ENCODE measurements at places on chromosomes 11 and 22.

DNA sequence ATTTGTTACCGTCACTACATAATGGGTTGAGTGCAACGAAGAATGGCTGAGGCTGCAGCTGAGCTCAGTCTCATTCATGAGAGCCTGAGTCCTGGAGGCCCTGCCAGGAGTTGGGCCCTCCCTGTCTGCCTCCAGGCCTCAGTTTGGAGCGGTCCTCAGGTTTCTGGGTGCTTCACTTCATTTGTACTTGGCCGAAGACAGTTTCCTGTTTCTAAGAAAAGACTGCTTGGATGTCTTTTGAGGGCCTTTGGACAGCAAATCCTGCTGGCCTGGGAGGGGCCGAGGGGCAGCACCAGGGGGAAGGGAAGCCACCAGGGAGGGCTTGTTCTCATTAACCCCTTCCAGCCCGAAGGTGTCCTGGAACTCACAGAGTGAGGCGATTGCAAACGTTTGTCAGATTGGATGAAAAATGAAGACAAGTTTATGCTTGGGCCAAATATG lies 163.1 kb downstream of the ETS1 start:
- DNase-seq: no peak

DNA sequence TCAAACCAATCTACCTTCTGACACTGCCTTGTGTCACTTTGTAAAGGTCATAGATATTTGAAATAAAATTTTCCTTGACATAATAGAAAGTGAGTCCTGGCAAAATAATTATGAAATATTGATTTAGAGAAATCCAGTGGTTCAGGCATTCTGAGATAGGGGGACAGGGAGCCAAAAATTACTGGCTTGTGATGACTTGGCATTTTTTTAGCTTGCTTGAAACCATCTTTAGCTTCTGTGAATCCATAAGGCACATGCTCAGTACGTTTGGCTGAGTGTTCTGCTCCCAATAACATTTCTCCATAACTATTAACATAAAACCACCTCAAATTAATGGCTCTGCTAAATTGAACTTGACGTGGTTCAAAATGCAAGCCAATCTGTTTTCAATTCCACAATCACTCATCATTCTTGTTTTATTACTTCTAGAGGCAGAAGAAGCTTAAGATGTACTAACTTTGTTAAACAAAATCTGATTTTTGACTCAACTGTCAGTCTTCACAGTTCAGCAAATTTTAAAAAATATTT lies 209.0 kb downstream of the LRRC4C start:
- DNase-seq: no peak

DNA sequence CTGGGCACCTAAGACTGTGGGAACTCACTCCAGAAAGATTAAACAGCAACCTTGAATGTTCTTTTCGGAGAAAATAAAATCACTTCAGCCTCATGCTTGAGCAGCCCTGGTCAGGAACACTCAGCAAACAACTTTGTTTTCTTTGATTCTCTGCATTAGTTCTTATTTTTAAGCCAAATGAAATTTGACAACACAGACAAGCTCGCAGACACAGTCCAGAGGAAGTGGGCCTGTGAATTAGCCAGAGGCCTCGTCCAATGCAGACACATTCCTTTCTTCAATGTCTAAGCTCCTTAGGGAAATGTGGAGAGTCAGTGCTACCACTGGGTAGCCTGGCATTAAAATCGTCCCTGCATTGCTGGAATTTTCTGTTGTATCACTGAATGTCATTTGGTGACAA lies 62.9 kb upstream of the CSNK2A3 start:
- no peak for DNase-seq

GRCh38 chr11:65880844-65881421 lies 1.3 kb downstream of the CTSW start:
- DNase-seq: no peak

- no peak for DNase-seq
These were observed 109.7 kb upstream of the NARS2 start for GRCh38 chr11:78684377-78684776.

- DNase-seq: no peak
These were observed 58.4 kb downstream of the PPFIBP2 start for GRCh38 chr11:7572001-7572712.

DNA sequence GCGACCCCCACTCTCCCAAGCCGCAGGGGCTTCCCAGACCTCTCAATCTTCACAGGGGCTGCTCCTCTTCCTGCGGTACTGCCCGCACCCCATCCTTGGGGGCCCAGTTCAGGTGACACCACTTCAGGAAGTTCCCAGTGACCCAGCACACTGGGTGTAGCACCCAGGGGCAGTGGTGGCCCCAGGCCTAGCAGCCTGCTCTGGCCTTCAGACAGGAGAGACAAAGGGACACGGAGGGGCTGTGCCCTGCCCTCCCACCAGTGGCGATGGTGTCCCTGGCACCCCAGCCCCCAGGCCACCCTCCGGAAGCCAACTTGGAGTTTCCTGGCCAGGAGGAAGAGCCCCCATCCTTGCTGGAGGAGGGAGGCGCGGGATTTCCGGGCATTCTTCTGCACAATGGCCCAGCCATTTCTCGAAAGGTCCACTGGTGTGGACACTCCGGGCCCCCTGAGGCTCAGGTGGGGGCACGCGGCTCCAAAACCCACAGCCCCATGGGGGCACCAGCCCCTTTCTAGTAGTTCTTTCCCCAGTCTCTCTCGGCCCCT lies 978 bp upstream of the CLDN5 start:
- DNase-seq: no peak

- no peak for DNase-seq
These were observed 1450.5 kb downstream of the BRD1 start for GRCh38 chr22:48376936-48377712.

GRCh38 chr11:82810738-82811137 lies 77.1 kb upstream of the FAM181B start:
- DNase-seq: no peak

GRCh38 chr22:40479887-40480538 lies 109.6 kb downstream of the SGSM3 start:
- no peak for DNase-seq

- no peak for DNase-seq
These were observed 27.1 kb downstream of the EHF start for GRCh38 chr11:34648036-34648435.

GRCh38 chr11:74138572-74138971 lies 32.2 kb downstream of the C2CD3 start:
- DNase-seq: no peak

DNA sequence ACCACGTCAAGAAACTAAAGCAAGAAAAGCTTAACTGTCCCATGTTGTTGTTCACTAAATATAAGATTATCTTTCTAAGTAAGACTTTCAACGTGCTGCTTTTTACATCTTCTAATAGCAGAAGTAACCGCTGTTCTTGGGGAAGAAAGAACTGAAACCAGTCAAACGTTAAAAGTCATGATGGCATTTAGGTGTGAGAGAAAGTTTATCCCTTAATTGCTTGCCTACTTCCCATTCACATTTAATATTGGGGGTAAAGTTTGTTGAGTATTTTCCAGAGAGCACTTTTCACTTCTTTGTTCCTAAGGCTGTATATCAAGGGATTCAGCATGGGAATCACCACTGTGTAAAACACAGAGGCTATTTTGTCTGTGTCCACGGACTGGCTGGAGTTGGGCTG lies 970 bp downstream of the OR5B21 start:
- DNase-seq: no peak

DNA sequence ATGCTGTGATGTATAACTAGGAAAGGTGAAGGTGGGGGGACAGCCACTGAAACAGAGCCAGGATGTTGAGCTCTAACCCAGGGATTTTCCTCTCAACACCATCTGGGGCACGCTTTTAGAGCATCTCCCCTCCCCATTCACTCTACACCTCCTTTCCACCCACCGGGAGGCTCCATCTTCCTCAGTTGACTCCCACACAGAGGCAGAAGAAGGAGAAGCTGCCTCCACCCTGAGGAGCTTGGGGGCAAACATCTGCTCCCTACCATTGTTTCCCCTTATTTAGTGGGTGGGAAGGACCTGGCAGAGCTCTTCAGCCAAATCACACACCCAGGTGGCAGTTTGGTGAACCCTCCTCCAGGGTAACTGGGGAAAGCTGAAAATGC lies 50.0 kb upstream of the ADA2 start:
- DNase-seq: no peak

DNA sequence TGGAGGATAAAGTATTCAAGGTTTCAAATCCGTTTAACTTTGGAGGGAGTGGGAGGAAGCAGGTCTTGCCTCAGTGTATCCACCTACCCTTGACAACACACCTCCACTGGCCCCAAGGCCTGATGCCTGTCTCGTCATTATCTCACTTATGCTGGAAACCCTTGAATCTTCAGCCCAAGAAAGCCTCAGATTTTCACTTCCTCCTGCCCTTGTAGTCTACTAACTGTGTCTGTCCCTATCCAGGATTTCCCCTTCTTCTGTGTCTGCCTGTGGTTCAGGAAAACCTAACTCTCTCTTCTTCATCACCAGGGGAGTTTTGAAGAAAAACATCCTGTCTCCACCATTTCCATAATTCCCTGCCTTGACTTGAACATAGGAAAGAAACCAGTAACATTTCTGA lies 56.1 kb downstream of the SYT9 start:
- DNase-seq: no peak

DNA sequence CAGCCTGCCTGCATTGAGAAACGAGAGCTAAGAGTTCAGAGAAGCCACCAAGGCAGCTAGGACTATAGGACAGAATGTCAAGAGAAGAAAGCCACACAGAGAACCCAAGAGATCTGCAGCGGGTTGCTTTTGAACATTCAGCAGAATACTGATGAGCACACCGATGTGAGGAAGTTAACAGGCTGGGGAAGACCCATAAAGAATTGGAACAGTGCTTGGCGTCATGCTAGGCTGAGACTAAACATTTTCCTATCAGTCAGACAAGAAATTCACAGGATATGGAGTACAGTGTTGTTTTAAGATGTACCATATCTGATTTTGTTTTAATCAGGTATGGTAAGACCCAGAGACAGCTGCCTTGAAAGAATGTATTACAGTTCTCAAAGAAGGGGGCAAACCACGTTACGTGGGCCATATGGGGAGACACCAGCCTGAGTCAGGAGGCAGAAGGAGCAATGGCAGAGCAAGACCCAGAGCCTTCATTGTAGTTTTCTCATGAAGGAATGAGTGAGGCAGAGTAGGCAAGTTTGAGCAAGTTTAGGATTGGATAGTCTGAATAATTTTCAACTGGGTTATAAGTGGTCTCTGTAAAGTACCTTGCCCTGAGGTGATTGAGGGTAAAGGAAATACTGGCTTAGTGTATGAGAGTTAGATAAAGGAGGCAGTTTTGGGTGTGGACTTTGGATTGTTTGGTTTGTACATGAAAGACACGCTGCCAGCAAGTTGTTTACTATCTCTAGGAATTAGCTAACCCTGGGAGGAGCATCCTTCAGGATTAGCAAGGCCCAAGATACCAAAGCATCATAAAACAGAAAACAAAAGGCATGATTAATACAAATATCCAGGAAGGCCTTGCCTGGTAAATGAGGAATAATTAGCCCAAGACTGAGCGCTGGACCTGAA lies 14.3 kb downstream of the LRRC75B start:
- no peak for DNase-seq

GRCh38 chr11:87304412-87304811 lies 266.7 kb downstream of the TMEM135 start:
- no peak for DNase-seq

GRCh38 chr11:121589946-121590537 lies 137.3 kb upstream of the SORL1-AS1 start:
- DNase-seq: no peak

DNA sequence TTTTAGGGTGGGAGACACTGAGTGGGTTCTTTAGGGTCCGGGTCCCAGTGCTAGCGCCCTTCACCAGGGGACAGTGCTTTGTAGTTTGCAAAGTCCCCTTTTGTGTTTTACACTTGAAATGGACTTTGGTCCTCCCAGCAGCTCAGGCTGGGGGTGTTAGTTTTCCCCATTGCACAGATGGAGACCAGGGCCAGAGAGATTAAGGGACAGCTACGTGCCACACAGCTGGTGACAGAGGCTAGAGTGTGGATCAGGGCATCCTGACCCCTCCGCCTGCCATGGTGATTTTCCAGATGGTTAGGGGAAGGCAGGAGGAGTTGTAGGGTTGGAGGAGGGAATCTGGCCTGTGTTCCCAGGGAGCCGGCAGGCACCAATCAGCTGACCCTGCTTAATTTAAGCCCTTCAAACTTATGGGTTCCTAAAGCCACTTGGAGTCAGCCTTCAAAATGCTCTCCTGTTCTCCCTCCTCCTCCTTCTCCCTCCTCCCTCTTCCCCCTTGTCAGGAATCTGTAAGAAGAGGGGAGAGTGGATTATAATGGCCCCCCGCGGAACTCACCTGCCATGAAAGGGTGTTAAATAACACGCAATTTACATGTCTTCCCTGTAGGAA lies 22.5 kb upstream of the MPPED1 start:
- no peak for DNase-seq

GRCh38 chr22:47013861-47014635 lies 251.6 kb downstream of the TBC1D22A start:
- no peak for DNase-seq

DNA sequence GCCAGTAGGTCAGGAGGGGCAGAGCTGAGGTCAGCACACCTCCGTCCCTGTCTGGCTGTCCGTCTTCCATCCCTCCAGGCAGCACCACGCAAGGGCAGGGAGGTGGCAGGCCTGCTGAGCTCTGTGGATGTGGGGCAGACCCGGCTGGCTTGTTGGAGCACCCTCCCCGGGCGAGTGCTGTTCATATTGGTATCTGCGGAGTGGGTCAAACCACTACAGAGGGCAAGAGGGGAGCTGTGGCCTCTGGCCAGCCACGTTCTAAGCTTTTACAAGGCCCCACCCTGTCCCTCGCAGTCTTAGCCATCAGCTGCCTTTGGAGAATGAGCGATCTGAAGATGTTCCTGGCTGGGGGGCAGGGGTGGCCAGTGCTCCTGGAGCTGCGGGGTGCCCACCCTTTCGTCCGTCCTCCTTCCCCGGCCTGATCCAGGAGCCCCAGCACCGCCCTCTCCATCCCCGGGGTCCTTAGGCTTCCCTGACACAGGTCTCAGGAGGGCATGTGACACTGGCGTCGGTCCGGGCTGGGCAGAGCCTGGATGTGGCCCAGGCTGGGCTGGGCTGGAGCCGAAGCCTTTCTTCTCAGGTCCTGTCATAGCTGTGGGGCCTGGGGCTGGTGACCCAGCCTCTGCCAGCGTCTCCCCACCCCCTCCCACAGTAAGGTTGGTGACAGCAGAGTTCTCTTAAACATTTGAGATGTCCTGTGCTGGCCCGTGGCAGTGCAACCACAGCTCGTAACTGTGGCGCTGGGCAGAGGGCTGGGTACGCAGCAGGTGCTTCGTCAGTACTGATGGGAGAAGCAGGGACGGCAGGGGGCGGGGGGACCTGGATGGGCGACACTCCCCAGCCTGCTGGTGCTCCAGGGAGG lies 31.7 kb upstream of the GRAMD4 start:
- no peak for DNase-seq

DNA sequence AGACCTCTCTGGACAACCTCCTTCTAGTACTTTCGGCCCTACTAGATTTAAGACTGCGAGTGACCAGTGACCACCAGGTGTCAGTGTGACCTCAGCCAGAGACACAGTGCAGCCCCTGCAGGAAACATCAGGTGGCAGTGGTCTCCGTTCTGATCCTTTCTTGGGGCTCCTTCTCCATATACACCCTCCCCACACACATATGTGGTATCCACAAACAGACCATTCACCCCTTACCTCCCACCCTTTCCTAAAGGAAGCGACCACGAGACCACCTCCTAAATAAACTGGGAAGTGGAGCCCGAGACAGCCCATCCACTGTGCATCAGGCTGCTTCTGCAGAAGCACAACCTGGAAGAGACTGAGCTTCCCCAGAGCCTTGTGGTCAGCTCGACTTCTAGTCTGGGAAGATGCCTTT lies 38.5 kb upstream of the CYP2D6 start:
- peak; percentile 72 for DNase-seq

All from CD4-positive, alpha-beta T cell (primary cell).